ENCODE measurements at places on chromosomes 6 and 20. TPM values are rescaled to one million over a fixed set of nuclear protein-coding genes. Genes with fewer than 3 reads are reported as not detected.

GRCh38 chr6:162785632-162786242 is 58.0 kb downstream of the PACRG start:
- no peak for DNase-seq
- no peaks in the 10 kb centered on the region for H3K27me3 ChIP-seq
- no peak overlapping the region for H3K27ac ChIP-seq
- no peaks in the 10 kb centered on the region for H3K4me1 ChIP-seq
- no peaks in the 10 kb centered on the region for H3K36me3 ChIP-seq

The PGC gene
- polyA plus RNA-seq, result 0.16 TPM

DNA sequence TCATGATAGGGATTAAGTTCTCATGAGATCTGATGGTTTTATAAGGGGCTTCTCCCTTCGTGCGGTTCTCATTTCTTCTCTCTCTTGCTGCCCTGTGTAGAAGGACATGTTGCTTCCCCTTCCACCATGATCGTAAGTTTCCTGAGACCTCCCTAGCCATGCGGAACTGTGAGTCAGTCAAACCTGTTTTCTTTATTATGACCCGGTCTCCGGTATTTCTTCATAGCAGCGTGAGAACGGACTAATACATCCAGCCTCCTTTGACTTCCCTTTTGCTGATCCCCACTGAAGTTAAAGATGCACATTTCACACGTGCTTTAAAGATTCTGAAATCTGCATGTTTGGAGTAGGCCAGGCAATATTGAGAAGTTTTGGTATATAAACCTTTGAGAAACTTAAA is 543.1 kb downstream of the PRKN start:
- H3K4me1 ChIP-seq, result no peaks in the 10 kb centered on the region
- H3K27ac ChIP-seq, result no peak overlapping the region
- H3K36me3 ChIP-seq, result no peaks in the 10 kb centered on the region
- DNase-seq, result no peak
- H3K27me3 ChIP-seq, result no peaks in the 10 kb centered on the region
- no peak overlapping the region for H3K4me3 ChIP-seq

The SLC24A3 gene
- 9.9 TPM for polyA plus RNA-seq

DNA sequence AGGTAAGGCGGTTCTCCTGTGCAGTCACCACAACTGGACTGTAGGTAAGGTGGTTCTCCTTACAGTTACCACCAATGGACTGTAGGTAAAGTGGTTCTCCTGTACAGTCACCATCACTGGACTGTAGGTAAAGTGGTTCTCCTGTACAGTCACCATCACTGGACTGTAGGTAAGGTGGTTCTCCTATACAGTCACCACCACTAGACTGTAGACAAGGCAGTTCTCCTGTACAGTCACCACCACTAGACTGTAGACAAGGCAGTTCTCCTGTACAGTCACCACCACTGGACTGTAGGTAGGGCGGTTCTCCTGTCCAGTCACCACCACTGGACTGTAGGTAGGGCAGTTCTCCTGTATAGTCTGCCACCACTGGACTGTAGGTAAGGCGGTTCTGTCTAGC is 212.3 kb downstream of the TFAP2A start:
- no peak for DNase-seq
- H3K27ac ChIP-seq, result no peak overlapping the region
- H3K4me1 ChIP-seq, result no peaks in the 10 kb centered on the region
- no peak overlapping the region for H3K4me3 ChIP-seq
- H3K27me3 ChIP-seq, result no peaks in the 10 kb centered on the region
- no peaks in the 10 kb centered on the region for H3K36me3 ChIP-seq

The TFEB gene
- polyA plus RNA-seq, result 86.0 TPM

GRCh38 chr6:156839591-156840001 is 62.4 kb downstream of the ARID1B start:
- no peak overlapping the region for H3K4me3 ChIP-seq
- peaks cover 4% of the 10 kb centered on the region for H3K36me3 ChIP-seq
- H3K27ac ChIP-seq, result no peak overlapping the region
- H3K4me1 ChIP-seq, result no peaks in the 10 kb centered on the region

The PKHD1 gene
- 0.36 TPM for polyA plus RNA-seq

DNA sequence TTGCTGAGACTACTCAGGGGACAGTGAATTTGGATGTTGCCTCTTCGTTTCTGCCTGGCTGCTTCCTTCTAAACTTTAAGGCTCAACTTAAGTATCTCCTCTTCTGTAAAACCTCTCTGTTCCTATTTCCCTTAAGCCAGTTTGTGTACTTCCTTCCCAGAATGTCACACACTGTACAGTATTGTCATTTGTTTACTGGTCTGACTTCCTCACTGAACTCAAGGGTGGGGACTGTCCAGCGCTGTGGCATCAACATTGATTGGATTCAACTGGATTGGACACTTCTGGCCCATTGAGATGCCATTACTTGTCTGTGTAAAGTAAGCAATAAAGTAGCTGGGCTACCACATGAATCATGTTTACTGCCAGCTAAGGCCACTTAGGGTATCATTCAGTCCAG is 69.7 kb downstream of the ANKS1A start:
- H3K4me3 ChIP-seq, result no peak overlapping the region
- DNase-seq, result no peak
- H3K4me1 ChIP-seq, result peaks cover 6% of the 10 kb centered on the region
- no peak overlapping the region for H3K27ac ChIP-seq
- peaks cover 2% of the 10 kb centered on the region for H3K36me3 ChIP-seq

GRCh38 chr6:136524936-136525413 is 25.2 kb downstream of the MAP7 start:
- no peaks in the 10 kb centered on the region for H3K27me3 ChIP-seq
- no peak overlapping the region for H3K4me3 ChIP-seq
- peaks cover 2% of the 10 kb centered on the region for H3K36me3 ChIP-seq
- H3K4me1 ChIP-seq, result peaks cover 13% of the 10 kb centered on the region

The MYH7B gene
- 0.46 TPM for polyA plus RNA-seq

The CASP8AP2 gene
- 13.1 TPM for polyA plus RNA-seq

The OARD1 gene
- 82.5 TPM for polyA plus RNA-seq

The MYL9 gene
- polyA plus RNA-seq, result 537 TPM

The MAPK14 gene
- polyA plus RNA-seq, result 74.8 TPM

DNA sequence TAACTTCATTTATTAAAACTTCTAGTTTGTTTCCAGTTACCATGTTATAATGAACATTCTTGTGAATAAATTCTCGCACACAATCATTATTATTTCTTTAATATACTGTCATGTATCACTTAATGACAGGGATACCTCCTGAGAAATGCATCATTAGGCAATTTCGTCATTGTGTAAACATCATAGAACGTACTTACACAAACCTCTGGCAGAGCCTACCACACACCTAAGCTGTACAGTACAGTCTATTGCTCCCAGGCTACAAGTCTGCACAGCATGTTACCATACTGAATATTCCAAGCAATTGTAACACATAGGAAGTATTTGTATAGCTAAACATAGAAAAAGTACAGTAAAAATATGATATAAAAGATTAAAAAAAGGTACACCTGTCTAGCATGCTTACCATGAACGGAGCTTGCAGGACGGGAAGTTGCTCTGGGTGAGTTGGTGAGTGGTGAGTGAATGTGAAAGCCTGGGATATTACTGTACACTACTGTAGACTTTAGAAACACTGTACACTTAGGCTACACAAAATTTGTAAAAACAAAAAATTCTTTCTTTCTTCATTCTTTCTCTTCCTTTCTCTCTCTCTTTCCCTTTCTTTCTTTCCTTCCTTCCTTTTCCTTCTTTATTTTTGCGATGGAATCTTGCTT is 268.2 kb upstream of the SOX4 start:
- H3K27ac ChIP-seq, result no peak overlapping the region
- H3K27me3 ChIP-seq, result no peaks in the 10 kb centered on the region
- no peak for DNase-seq
- no peak overlapping the region for H3K4me3 ChIP-seq

DNA sequence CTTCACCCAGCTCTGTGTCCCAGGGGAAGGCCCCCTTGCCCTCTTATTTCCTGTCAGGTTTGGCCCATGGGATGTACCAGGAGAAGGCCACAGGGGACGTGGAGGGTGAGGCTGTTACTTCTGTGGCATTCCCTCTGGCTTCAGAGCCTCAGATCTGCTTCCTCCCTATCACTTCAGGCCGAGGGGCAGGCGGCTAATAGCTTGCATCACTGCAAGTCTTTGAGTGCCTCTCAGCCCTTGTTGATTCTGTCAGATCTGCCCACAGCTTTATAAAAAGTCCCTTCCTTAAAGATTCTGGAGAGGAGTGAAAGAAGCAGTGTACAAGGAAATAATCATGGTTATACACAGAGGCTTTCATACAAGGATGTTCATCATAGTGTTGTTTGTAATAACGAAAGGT is 86.9 kb downstream of the LRFN2 start:
- no peak for DNase-seq
- no peak overlapping the region for H3K4me3 ChIP-seq
- no peaks in the 10 kb centered on the region for H3K4me1 ChIP-seq

All from large intestine (tissue), 12 donors.